ENCODE measurements at places on chromosomes 16 and 17.

DNA sequence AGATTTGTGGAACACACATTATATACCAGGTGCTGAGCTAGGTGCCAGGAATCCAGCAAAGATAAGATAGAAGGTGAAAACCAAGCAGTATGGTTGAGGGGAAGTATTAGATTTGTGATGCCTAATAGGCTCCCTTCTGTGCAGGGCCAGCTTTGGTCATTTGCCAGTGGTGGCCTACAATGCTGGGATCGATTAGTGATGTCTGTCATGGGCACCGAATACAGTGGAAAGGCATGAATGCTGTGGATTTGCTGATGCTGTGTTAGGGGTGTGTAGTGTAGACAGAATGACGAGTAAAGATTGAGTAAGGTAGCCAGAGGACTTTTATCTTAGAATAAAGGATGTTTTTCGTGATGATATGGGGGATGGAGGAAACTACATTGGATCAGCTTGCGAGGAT is 48.9 kb downstream of the SNX29 start:
- no peak for DNase-seq

- no peak for DNase-seq
Observed at GRCh38 chr16:22357635-22357971, 16.8 kb downstream of the CDR2 start.

DNA sequence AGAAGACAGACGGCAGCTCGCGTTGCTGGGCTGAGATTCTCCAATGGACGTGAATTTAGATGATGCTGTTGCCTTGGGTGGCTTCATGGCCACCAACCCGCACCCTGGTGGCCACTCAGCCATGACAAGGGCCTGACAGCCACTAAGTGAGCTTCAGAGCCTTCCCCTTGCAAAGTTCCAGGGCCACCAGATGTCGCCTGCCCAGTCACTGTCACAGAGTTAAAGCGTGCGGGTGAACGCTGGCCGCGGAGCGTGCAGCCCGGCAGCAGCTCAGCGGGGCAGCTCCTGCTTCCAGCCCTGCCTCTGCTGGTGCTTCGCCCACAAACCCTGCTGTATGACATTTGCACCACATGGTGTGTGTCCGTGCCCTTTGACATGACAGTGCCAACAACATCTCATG is 13.3 kb upstream of the KREMEN2 start:
- DNase-seq: no peak

DNA sequence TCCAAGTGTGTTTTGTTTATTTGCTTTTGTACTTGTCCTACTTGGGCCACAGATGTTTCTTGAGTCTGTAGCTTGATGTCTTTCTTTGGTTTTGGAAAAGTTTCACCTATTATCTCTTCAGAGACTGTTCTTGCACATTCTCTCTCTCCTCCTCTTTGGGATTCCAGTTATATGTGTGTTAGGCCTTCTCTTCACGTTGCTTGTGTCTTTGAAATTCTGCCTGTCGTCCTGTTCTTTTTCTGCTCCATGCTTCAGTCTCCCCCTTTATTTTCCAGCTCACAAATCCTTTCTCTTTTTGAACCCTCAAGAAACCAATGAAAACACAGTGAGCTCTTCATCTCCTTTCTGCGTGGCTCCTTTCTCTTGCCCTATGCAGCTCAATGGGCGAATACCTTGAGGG is 7.9 kb downstream of the VPS35L start:
- DNase-seq: no peak

DNA sequence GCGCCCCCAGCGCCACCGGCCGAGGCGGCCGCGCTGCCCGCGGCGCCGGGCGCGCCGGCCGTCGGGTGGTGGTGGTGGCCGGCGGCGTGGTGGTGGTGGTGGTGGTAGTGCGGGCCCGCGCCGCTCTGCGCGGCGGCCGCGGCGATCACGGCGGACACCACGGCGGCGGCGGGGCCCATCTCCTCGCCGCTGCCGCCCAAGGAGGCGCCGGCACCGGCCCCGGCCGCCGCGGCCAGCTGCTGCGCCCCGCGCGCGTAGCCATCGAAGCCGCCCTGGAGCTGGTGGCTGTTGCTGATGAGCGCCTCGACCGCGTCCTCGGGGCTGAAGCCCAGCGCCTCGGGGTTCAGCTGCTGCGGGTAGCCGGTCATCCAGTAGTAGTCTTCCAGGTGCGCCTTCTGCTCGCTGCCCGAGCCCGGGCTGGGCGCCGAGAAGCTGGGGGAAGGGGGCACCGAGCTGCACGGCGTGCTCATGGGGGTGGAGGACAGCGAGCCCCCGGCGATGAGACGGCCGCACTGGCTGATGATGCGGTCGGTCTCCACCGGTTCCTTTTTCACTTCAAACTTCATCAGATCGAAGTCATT is 1.2 kb downstream of the MAF start:
- DNase-seq: no peak

DNA sequence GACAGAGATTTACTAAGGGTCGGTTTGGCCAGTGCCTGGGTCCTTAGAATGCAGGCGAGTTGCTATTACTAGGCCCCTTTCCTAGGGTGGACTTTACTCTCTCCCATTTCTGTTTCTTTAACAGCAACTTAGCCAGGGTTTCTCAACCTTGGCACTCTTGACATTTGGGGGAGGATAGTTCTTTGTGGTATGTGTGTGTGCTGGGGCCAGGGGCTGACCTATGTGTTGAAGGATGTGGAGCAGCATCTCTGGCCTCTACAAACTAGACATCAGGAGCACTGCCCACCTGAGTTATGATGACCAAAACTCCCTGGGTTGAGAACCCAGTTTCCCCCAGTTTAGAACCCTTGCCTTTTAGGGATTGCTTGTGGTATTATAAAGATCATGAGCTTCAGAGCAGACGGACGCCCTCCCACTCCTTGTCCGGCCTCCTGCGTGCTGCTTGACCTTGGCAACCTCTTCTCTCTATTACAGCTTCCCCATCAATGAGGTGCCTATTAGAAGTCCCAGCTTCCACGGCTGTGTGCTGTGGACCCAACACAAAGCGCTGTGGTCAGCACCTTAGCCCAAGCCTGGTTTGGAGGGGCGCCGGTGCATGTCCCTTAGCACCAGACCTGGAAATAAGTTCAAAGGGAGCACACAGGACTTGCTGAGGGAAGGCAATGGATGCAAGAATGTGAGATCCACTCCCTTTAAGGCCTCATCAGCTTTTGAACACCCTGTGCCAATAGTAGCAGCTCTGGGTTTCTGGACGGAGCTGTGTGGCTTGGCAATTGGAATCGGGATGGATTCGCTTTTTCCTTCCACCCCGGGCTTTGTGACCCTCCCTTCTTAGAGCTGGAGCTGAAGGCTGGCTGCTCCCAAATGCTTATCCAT is 239.2 kb upstream of the MAF start:
- no peak for DNase-seq

- peak; percentile 58 for DNase-seq
Observed at GRCh38 chr16:30458561-30459394, 13.1 kb upstream of the SEPHS2 start.

GRCh38 chr16:28098171-28098958 is 34.9 kb upstream of the GSG1L start:
- DNase-seq: no peak

GRCh38 chr17:79223953-79224352 is 149.3 kb downstream of the ENGASE start:
- DNase-seq: no peak

- no peak for DNase-seq
Observed at GRCh38 chr16:72042157-72042660, 12.1 kb upstream of the HP start.

DNA sequence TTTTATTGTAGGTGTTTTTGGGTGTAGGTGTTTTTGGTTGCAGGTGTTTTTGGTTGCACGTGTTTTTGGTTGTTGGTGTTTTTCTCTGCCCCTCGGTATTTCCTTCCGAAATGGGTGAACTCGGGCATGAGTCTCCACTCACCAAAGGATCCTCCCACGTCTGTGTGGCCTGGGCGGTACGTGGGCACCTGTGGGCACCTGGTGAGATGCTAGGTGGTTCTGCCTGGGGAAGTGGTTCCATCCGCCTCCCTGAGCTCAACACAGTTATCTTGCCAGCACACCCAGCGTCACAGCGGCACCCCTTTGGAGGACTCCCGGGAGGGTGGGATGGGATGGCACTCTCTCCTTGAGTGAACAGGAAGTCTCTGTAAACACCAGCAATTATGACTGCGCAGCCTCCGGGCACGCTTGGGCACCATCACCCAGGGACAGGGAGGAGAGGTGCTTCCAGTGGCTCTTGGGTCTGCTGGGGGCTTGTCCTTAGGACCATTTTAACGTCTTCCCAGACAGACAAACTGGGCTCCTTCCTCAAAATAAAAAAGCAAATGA is 29.8 kb downstream of the COX4I1 start:
- no peak for DNase-seq

DNA sequence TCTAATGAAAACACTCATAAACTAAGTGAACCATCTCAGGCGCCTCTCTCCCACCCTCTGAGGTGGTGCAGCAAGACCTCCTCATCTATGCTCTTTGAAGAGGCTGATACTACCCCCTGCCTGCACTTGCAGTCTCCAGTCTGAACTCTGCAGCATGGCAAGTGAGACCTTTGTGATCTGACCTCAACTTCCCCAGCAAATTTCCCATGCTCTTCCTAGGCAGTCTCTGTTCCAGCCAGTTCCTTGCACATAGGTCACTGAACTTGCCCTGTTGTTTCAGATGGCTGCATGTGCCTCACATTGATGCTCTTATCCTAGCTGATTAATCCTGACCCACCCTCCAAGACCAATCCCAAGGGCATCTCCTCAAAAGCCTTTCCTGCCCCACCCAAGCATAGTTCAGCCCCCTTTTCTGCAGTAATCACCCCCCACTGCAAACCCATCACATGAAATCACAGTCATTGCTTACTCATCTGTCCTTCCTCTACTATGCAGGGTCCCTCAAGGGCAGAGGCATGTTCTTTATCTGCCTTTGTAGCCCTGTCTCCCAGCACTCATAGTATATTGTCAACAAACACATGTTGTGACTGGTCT is 42.0 kb downstream of the TBX21 start:
- DNase-seq: no peak

DNA sequence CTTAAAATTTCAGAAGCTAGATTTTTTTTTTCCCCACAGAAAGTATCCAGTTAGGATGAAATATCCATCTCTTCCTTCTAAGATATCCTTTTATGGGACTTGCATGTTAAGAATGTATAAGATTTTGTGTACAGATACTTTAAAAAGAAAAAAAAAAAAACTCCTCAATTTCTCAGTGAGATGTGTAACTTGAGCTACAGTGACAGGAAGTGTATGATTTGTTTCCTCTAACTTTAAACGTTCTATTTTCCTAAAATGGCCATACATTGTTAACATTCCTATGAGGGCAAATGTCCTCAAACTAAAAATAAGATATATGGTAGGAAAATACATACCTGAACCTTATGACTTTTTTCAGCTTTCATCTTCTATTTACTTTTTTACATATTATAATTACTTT is 8.9 kb downstream of the FBXO47 start:
- no peak for DNase-seq

DNA sequence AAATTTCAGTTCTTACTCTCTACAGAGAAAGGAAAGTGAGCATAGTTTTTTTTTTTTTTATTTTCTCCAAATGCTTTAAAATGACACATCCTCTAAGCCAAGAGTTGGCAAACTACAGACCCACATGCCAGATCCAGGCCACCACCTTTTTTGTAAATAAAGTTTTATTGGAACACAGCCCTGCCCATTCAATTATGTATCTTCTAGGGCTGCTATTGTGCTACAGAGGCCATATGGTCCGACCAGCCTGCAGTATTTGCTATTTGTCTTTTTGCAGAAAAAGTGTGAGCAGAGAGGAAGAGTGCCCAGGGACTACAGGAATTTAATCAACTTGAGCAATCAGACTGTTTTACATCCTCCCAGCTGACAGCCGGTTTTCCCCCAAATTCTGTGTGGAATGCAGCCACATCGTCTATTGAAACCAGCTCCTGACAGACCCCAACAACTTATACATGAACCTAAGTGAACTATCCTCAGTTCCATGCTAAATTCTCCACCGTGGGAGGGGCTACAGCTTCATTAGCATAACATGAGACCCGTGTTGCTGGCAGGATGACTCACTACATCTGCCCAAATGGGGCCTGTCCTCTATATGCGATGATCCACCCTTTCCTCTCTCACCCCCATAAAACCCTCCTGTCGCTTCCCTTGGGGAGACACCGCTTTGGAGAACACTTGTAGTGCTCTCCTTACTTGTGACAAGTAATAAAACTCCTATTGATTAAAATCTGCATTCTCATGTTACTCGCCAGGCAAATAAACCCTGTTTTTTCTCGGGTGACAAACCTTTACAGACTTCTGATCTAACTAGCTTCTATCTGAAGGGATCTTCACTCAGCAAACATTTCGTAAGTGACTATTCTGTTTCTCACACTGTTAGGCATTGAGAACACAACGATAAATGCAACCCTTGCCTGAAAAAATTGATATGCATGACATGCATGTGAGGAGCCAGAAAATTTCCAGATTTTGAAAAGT is 149.4 kb upstream of the HS3ST3A1 start:
- no peak for DNase-seq

GRCh38 chr17:79892457-79893241 is 53.4 kb upstream of the CBX4 start:
- no peak for DNase-seq

GRCh38 chr17:42684929-42685556 is 2.7 kb downstream of the CNTNAP1 start:
- DNase-seq: no peak

GRCh38 chr17:67500677-67501300 is 123.7 kb downstream of the PITPNC1 start:
- DNase-seq: no peak

- no peak for DNase-seq
Observed at GRCh38 chr16:14028202-14028601, 42.9 kb upstream of the MRTFB start.

GRCh38 chr16:23692190-23692837 is 13.6 kb downstream of the PLK1 start:
- no peak for DNase-seq

Data from stimulated activated CD4-positive, alpha-beta T cell treated with anti-CD3 and anti-CD28 coated beads, Interleukin-1b, Interleukin-23, amount 100 ng/mL, for 1 hour (primary cell).